ENCODE measurements at places on chromosomes 16 and 17.

GRCh38 chr16:50751528-50751927 lies 9.6 kb downstream of the CYLD start:
- no peak for DNase-seq

GRCh38 chr16:56347670-56348069 lies 77.7 kb downstream of the AMFR start:
- no peak for DNase-seq

DNA sequence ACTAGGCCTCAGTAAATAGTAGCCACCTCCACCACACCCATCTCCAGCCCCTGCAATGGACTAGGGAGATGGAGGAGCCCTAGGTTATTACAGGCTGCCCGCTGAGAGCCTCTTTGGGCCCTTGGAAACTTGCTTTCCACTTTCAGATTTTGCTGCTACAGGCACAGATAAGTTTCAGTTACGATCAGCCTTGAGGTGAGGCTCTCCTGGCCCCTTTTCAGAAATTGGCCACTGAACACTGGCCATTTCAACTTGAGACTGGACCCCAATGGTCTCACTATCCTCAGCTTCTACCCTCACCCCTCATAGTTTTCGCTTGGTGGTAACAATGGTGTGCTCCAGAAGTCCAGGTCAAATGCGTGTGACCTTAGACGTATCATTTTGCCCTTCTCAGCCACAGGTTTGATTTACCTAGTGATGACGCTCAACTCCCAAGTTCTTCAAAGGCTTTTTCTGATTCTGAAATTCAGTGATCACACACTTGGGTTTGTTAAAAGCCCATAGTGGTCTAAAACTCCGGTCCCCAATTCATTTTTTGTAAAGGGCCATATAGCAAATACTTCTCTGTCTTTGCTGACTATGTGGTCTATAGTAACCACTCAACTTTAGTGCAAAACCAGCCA lies 1.0 kb downstream of the PMM2 start:
- no peak for DNase-seq

DNA sequence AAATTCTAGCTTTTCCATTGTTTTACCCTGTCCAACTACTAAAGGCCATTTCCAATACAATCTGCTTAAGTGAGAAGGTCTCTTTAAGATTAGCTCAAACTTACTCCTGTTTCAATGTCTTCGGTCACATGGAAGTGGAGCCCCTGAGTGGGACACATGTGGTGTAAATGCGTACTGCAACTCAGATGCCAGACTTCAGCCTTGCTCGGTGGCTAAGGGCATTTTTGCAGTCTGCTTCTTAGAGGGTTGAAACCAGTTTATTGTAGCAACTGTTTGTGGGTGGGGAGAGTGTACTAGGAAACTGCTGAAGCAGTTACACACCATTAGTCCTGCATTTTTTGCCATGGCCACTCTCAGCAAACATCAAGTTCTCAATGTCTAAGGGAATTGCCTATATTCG lies 140.6 kb downstream of the PARN start:
- DNase-seq = no peak

GRCh38 chr17:52140601-52141000 lies 17.9 kb downstream of the CA10 start:
- no peak for DNase-seq

GRCh38 chr16:84274515-84274914 lies 20.2 kb upstream of the WFDC1 start:
- DNase-seq = no peak

DNA sequence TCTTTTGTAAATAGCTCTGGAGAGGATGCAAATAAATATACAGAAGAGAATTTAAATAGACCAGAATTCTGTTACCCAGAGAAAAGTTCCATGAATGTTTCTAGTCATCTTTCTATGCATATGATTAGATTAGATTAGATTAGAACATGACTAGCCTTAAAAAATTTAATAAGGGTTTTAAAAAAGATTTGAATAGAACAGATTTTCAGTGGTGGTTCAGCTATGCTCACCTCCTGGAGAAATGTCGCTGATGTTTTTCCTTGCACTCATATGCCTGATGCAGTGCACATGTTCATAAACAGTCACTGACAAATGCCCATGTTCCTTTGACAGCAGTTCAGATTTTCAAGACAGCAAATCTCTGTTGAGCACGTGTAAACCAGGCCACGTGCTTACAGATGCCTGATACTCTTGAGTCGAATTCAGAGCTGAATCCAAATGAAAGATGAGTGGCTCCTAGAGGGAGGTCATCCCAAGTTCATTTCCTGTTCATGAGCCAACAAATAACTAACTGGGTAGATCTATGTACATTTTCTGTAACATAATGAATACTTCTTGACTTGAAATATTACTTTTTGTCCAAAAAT lies 19.9 kb upstream of the RAB11FIP4 start:
- no peak for DNase-seq

DNA sequence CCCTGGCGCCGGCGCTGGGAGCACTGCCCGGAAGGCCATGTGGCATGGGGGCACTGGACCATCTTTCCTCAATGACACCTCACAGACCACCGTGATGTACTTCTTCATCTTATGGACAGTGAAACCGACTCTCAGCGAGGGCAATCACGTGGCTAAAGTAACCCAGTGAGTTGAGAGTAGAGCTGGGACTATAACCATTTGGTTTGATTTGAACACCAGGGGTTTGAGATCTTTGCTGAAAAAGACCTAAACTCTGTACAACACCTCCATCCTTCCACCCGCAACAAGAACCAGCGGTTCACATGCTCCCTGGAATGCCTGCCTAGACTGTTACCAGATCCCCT lies 3.3 kb downstream of the ITGA2B start:
- no peak for DNase-seq
